ENCODE measurements at places on chromosomes 11 and 22.

GRCh38 chr11:61922539-61922938, 5.2 kb upstream of the RAB3IL1 start:
- DNase-seq = no peak

GRCh38 chr11:34639545-34639944, 18.7 kb downstream of the EHF start:
- DNase-seq = no peak

- no peak for DNase-seq
These were observed 946.9 kb downstream of the BRD1 start for GRCh38 chr22:48880749-48881148.

DNA sequence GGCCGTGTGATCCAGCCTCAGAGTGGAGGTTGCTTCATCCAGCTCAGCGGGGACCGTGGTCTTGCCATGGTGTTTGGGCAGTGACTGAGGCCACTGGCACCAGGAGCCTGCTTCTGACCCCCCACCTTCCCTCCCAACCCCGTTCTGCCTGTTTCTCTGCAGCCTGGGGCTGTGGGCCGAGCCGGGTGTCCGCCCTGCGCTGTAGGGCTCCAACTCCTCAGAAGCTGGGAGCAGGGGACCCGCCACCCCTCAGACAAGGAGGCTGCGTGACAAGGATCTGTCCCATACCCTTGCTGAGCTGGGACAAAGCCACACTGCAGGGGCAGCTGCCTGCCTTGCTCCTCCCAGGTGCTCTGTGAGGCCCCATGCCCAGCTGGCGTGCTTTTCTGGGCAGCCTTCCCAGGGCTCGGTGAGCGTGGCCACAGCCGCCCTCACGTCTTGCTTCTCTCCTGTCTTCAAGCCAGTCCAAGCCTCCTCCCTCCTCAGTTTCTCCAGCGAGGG, 11.7 kb upstream of the ARFGAP3 start:
- no peak for DNase-seq

- no peak for DNase-seq
These were observed 268.4 kb downstream of the FAM76B start for GRCh38 chr11:95521133-95521542.

GRCh38 chr11:12465332-12465731, 88.0 kb downstream of the PARVA start:
- no peak for DNase-seq

DNA sequence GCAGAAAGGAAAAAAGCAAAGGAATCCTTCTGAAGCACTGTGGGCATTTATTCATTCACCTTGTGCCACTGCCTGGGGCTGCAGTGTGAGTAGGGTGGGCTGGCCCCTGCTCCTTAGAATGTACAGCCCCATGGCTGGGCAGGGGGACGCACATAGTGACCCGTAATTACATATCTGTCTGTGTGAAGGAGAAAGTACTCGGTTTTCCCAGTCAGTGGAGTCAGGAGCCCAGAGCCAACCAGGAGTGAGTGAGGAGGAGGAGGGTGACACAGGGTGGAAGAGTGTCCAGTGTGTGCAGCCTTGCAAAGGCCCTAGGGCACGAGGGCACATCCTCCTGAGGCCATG, 91.9 kb downstream of the CDKN1C start:
- DNase-seq = no peak

DNA sequence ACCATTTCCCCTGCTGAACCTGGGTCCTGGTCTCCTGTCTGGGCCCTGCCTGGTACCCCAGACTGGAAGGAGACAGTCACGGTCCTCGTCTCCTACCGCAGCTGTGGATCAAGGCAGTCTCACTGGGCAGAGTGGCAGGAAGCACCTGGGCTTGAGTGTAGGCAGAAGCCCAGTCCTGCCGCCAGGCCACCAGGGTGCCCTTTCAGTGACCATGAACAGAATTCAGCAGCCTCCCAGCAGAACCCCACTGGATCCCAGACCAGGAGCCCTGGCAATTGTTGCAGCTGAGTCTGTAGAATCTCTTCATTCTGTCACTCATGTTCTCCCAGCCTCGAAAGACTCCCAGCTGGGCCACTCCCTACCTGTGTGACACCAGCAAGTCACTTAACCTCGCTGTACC, 25.5 kb upstream of the CREB3L1 start:
- no peak for DNase-seq

- DNase-seq = peak; percentile 79
These were observed at the start of gene MAP4K2 for GRCh38 chr11:64803158-64803845. Gene MAP4K2 (minus strand): TSS chr11:64803214. CDS start chr11:64803149, 65 bp downstream.

GRCh38 chr22:27424319-27424718, 377.2 kb downstream of the MN1 start:
- DNase-seq = no peak

DNA sequence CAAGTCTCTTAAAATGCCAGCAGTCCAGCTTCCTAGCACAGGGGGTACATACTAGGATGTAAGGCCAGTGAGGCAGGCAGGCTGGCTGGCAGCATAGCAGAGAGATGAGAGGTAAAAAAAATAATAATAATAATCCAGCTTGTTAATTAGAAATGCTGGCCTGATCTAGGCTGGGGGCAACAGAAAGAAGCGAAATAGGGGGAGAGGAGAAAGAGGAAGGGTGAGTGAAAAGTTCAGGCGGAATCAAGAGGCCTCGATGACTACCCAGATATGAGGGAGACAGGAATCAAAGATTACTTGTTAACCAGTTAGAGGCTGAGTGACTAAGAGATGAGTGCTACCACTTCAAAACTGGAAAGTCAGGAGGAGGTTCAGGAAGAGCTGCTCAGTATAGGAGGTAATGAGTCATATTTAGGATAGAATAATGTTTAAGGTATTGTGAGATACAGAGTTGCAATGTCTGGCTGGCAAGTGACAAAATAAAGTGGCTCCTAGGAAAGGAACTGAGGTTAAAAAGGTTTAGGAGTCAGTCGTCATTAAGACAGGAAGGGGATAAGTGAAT, 2.8 kb downstream of the ALKBH8 start:
- peak; percentile 93 for DNase-seq

GRCh38 chr11:2699185-2699530, 636 bp downstream of the KCNQ1OT1 start:
- no peak for DNase-seq

DNA sequence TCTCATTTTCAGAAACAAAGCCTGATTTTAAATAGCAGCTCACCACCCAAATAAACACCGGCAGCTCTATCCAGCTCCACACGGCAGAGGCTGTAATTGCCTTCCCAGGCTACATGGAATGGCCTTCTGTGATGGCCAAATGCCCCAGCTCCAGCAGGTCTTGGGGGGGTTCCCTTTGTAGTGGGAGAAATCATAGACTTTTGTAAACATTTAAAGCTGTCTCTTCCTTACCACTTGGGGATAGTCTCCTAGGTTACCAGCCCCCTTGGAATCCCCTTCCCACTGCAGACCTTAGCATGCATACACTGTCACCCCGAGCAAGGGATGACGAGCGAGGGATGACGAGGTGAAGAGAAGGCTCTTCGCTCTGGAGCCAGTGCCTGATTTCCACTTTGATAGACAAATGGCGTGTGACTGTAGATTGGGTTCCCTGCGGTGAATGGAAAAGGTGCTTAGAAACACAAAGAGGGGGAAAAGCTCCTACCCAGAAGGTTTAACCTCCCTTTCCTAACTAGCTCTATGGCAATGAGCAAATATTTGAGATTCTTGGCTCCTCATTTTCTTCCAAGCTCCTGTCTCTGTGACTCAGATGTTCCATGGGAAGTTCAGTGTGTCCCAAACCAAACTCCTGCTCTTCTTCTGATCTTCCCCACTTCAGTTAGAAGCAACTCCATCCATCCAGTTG, 108.0 kb upstream of the CADM1 start:
- DNase-seq = no peak

DNA sequence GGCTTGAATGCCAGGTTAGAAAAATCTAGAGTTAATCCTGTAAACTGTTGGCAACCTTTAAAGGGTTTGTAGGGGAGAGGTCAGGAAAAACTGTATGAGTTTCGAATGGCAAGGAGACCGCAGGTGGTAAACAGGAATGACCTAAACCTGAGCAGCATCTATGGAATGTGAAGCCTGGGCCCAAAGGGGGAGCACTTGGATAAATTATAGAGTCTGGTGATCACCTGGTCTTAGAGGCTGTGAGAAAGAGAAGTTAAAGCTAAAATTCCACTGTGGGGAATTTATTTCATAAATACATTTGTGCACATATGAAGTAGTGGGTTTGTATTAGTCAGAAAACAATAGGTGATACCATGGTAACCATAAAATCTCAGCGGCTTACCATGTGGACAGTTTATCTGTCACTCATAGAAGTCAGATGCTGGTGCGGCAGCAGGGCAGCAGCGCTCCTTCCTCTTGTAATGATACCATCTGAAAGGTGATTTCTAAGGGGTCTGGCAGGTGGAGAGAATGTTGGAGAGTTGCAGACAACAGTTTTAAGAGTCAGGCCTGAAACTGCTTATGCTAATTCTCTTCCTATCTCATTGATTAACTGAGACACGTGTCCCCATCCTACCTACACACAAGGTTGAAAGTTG, 1104.4 kb upstream of the CCDC90B start:
- no peak for DNase-seq

DNA sequence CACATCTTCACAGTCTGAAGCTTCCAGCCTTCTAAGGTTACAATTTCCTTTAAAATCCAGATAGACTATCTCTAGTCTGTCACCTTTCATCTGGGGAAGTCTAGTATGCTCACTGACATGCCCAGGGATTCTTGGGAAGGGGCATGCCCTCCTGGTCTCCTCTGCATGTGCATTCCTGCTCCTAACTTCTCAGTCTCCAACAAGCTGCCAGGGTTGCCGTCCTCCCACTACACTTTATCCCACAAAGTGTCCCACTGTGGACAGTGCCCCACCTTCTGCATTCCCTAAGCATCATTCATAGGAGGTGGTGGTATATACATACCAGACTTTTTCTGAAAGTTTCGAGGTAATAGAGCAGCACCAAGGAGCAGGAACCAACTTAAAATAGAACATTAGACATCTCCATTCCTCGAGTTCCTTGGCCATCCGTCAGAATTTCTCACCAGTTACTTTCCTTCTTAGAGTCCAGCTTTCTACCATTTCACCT, 28.7 kb downstream of the EIF3F start:
- no peak for DNase-seq

DNA sequence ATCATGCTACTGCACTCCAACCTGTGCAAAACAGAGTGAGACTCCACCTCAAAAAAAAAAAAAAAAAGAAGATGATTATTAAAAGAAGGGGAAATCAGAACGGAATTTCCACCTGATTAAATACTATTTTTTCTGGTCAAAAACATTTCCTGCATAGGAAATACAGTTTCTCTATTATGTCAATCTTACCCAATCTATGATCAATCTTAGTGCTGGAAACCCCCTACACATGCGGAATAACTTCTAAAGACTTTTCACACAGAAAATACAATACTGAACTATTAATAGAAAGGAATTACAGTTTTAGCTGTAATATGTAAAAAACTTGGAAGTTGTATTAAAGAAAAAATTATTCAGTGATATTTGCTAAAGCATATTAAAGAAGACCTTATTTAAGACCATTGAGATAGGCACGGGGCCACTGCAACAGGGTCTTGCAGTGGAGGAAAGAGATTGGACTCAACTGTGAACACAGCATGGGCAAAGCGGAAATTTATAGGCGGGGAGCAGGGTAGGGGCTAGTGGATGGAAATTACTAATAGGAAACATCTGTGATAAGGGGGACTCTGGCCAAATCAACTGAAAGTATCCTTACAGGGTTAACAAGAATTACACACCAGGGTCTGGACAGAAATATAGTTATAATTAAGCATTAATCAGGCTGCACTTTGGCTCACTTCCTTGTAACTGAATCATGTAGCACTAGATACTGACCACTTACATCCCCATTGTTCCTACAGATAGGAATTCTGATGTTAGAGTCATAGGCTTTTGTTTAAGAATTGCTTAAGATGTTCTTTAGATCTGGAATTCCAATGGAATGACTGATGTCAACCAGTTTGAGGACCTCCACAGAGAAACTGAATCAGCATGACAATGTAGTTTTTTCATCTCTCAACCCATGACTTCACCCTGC, 411.5 kb upstream of the DDI1 start:
- peak; percentile 99 for DNase-seq

DNA sequence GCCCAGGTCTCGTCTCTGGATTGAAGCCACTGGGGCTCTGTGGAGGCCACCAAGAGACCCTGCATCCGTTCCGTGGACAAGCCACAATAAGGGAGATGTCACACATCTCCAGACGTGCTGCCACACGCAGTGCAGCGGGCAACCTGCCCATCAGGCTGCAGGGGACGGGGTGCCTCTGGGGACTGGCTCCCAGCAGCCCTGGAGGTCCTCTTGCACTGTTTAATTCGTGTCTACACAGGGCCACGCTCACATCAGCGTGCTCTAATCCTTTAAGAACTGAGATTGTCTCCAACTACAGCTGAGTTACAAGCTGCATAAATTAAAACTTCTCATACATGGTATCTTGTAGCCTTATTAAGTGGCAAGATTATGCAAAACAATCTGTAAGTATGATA, 1232.2 kb downstream of the BRD1 start:
- no peak for DNase-seq

DNA sequence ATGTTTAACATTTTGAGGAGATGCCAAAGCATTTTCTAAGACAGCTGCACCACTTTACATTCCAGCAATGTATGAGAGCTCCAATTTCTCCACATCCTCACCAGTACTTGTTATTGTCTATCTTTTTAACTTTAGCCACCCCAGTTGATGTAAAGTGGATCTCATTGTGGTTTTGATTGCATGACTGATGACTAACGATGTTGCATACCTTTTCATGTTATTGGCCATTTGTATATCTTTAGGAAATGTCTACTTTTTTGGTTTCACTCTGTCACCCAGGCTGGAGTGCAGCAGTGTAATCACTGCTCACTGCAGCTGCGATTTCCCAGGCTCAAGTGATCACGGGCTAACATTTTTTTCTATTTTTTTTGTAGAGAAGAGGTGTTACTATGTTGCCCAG, 8.9 kb downstream of the TTC28 start:
- no peak for DNase-seq

- DNase-seq = no peak
These were observed 34.0 kb downstream of the PPM1F start for GRCh38 chr22:21918466-21919185.

DNA sequence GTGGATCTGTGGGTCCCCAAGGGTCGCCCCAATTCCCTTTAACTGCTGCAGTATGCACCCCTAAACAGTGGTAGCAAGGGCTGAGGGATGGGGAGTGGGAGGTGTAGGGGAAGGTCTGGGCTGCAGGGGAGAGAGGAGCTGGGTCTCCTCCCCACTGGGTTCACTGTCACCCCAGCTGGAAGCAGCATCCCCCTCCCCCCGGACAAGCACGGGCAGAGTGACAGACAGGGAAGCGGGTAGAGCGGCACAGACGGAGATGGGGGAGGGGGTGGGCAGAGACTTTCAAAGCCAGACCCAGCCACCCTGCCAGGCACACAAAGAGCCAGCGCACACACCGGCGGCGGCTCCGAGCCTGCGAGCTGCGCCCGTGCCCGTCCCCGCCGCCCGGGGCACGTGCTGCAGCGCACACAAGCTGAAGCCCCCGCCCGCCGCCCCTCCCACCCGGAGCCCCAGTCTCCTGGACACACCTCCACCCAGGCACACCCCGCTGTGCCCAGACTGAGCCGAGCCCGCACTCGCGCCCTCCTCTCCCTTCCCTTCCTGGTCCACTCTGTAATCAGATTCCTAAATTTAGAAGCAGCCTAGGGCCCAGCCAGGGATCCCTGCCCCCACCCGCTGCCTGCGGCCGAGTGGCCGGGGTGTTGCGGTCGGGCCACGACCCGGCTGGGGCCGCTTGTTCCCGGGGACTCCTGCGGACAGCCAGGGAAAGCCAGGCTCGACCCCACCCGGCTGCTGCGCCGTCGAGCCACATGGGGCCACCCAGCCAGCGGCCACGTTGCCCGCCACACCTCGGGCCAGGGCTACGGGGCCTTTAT, 935 bp upstream of the RCOR2 start:
- no peak for DNase-seq

- no peak for DNase-seq
These were observed 240.3 kb downstream of the FAM76B start for GRCh38 chr11:95549301-95549700.

- no peak for DNase-seq
These were observed 14.9 kb downstream of the HEPHL1 start for GRCh38 chr11:94036096-94036495.
